ENCODE measurements at places on chromosomes 11 and 22.

DNA sequence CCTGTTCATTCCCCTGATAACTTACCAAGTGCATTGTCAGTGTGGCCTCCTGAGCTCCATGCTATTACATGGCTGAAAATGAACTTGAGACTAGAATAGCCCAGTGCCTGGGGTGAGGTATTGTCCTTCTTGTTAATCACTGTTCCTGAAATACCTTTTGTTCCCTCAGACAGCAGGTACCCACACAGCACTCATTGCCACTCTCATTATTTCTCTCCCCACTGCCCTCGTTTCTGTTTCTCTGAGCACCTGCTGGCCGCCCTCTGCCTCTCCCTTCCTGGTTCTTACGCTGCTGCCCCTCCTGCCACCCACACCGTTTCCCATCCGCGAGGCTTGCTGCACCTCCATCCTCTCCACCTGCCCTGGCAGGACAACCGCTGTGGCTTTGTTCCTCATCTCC lies 36.9 kb upstream of the RAB1B start:
- DNase-seq, result no peak

DNA sequence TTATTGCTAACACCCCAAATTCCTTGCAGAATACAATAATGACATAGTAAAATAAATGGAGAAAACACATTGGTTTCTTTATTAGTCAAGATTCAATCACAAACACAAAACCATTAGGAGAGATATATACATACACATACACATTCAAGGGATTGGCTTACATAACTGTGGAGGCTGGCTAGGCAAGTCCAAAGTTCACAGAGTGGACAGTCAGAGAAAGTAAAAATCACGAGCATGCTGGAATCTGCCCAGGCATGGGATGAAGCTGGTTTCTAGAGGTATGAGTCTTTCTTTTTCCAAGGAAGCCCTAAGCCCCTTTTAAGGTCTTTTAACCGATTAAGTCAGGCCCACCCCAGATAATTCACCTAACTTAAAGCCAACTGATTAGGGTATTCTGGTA lies 13.6 kb upstream of the OR56B1 start:
- DNase-seq, result no peak

DNA sequence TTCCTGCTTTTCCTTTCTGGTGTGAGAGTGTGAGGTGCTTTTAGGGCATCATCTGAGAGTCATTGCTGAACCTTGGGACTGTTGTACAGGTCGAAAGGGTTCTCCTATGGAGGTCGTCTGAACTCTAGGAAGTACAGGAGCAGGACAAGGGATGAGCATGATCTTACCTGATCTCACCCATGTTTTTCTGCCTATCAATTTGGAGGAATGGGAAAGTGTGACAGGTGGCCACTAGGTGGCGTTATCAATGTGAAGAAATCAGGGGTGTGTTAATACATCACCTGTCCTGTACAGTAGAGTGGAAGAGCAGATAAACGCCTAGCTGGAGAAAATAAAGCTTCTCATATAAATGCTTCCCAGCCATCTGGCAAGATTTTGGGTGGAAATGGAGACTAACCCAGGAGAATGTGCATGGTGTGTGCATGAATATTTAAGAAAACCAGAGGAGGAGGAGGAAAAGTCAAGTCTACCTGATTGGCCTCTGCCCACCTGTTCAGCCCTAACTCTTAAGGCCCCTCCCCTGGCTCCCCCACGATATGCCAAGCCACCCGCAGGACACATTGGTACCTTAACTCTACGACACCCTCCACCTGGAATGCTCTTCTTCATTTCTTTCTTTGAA lies 72.0 kb upstream of the NARS2 start:
- peak; percentile 9 for DNase-seq

DNA sequence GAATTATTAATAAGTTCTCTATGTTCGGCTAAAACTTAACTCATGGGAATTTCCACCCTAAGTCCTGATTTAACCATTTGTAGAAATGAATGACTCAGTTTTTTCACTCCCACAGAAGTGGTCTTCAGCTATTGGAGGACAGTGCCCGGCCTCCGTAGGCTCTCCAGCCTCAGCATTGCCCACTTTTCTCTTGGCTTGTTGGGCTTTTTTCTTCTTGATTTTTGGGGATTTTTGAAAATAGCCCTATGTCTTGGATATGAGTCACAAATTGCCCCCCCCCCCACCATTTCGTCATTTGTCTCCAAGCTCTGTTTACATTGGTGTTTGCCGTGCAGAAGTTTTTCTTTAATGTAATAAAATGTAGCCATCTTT lies 66.7 kb downstream of the PACS1 start:
- DNase-seq, result no peak

GRCh38 chr11:126159719-126160344 lies 51.6 kb downstream of the RPUSD4 start:
- DNase-seq, result no peak

All from KG1 (cell line).